ENCODE measurements at places on chromosomes 1 and 21.

- no peak for DNase-seq
Observed at GRCh38 chr1:154414606-154415005, 9.5 kb downstream of the IL6R start.

DNA sequence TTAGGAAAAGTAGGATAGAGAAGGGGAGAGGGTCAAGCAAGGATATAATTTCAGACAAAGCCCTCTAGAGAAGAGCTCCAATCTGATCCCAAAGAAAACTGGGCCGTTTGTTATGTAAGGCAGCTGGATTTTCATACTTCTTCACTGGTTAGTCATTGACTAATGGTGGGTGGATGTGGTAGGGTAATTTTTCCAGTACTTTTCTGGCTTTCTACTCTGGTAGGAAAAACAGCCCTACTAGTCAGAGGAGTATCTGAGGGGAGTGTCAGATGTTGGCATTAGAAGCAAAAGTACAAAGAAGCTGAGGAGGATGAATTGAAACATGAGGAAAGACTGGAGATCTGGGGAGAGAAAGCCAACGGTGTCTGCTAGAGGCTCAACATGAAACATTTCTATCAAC lies 145.3 kb downstream of the TNFSF18 start:
- no peak for DNase-seq

- DNase-seq = no peak
Observed at GRCh38 chr1:60935599-60936110, 146.7 kb upstream of the NFIA start.

- DNase-seq = no peak
Observed at GRCh38 chr1:200207711-200208126, 180.2 kb downstream of the NR5A2 start.

GRCh38 chr21:36609654-36610053 lies 89.3 kb upstream of the SIM2 start:
- DNase-seq = no peak

- DNase-seq = no peak
Observed at GRCh38 chr1:197391303-197392226, 123.5 kb downstream of the CRB1 start.
